ENCODE measurements at places on chromosomes 1 and 21. TPM values are rescaled to one million over a fixed set of nuclear protein-coding genes. Genes with fewer than 3 reads are reported as not detected.

DNA sequence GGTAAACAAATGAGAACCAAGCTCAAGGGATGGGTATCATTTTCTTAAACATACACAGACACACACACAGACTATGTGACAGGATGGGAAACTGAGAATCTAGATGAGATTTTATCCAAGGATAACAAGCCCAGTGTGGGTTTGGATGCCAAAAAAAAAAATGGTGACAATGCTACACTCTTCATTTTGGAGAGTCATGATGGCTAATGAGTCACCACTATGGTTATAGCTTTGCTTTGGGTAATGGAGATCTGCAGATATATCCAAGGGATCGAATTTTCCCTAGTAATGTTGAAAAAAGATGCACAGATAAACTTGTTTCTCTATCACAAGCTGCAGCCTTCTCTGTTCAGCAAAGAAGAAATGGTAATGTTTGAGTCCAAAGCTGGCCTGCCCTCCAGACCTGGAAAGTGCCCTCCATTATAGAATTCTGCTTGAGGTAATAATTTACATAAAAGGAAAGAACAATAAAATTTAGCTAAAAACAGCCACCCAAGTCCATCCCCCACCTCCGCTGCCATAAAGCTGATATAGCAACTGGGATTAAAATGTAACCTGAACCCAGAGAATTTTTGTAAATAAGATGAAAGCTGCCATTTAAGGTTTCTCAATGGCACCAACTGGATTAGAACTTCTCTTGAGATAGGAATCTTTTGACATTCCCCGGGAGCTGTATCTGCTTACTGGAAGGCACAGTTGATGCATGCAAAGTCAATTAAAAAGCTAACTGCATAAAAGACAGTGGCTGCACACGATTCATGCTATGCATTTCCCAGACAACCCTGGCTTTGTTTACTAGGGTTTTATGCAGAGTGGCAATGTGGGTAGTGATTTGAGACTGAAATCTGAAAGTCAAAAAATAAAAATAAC is 395.2 kb upstream of the LYPLAL1 start:
- no peak overlapping the region for H3K4me3 ChIP-seq
- H3K27me3 ChIP-seq = no peaks in the 10 kb centered on the region
- no peaks in the 10 kb centered on the region for H3K36me3 ChIP-seq
- H3K4me1 ChIP-seq = no peaks in the 10 kb centered on the region
- no peak for DNase-seq
- H3K27ac ChIP-seq = no peak overlapping the region

DNA sequence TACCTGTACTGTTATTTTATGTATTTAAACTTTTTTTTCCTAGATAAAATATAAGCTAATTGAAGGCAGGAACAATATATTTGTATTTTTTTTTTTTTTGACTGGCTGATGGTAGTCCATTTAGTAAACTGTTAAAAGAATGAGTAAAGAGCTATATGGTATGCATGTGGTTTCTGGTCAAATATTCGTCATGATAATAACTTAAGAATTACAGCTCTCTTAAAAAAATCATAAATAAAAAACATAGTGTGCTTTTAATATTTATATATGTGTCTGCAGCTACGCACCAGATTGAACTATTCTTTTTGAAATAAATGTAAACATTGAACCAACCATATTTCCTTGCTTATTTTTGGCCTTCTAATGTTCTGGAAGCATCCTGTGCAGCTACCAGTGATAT is 272.3 kb upstream of the C1orf105 start:
- no peak for DNase-seq
- H3K27ac ChIP-seq = no peak overlapping the region
- H3K27me3 ChIP-seq = no peaks in the 10 kb centered on the region

GRCh38 chr1:24065304-24065703 is 46.6 kb downstream of the MYOM3 start:
- no peak overlapping the region for H3K4me3 ChIP-seq
- no peaks in the 10 kb centered on the region for H3K4me1 ChIP-seq
- no peaks in the 10 kb centered on the region for H3K27me3 ChIP-seq

DNA sequence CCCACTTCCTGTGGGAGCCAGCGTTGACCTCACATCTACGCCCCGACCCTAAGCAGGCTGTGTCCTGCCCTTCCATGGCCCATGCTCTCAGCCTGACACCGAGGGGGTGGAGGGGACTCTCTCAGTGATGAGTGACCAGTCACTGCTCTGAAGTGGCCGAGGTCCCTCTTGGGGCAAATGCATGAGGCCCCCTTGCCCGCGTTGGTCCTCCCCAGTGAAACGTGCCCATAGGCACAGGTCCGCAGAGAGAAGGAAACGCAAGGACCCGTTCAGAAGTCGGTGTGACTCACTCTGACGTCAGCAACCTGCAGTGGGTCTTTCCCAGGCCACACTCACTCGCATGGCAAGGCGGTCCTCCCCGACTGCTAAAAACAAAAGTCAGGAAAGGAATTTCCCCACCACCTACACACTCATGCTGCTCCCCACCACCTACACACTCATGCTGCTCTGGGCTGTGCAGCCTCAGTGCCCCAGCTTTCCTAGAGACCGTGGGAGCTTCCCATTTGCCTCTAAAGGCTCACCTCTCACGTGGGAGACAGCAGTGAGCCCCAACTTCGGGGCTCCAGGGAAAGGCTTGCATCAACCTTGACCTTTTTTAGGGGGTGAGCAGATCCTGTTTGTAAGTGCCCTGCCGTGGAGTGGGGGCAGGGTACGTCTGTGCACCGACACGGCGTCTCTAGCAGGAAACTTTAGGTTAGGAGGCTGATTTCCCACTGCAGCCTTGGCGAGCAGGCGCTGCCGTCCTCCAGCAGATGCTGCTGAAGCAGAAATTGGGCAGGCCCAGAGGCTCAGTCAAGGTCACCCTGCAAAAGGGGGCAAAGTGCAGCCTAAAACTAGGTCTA is 11.4 kb downstream of the UBASH3A start:
- H3K4me1 ChIP-seq = peaks cover 86% of the 10 kb centered on the region
- H3K27me3 ChIP-seq = no peaks in the 10 kb centered on the region
- peak; percentile 91 for DNase-seq
- peak overlapping the region; percentile 25 for H3K4me3 ChIP-seq
- H3K36me3 ChIP-seq = peaks cover 75% of the 10 kb centered on the region

DNA sequence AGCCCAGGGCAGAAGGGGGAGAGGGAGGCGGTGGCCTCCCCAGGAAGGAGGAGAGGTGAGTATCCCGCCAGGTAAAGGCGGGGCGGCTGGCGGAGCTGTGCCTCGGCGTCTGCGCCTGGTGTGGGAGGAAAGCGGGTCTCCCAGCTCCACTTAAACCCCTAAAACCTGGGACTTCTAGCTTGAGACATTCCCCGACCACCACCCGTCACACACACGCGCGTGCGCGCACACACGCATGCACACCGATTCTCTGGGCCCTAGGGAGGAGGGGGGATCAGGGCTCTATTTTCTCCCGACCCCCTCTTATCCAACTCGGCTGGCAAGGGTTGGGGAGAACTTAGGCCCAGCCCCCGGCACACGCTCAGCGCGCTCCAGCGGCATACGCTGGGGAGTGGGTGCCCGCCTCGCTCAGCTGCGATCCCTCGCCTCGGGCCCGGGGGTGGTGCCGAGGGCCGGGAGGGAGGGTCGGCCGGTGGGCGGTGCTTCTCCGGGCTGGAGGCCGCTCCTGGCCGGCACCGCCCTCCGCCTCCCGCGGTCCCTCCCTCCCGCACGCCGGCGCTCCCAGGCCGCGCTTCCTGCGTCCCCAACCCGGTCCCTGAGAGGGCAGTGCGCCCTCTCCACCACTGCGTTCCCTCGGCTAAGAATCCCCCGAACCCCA is at the start of gene TMEM51:
Gene TMEM51, plus strand, starts transcription at position 564 of the 658 bp plus-strand sequence. CDS start 61,341 bp downstream, outside the sequence.
- H3K27ac ChIP-seq = no peak within 1 kb of the TSS
- H3K27me3 ChIP-seq = peaks cover 12% of the 10 kb centered on the region
- no peak for DNase-seq
- H3K4me3 ChIP-seq = no peak within 1 kb of the TSS
- H3K36me3 ChIP-seq = no peaks in the 10 kb centered on the region
- peaks cover 24% of the 10 kb centered on the region for H3K4me1 ChIP-seq

The LCA5L gene
- total RNA-seq = not detected
